ENCODE measurements at places on chromosomes 13 and 19.

DNA sequence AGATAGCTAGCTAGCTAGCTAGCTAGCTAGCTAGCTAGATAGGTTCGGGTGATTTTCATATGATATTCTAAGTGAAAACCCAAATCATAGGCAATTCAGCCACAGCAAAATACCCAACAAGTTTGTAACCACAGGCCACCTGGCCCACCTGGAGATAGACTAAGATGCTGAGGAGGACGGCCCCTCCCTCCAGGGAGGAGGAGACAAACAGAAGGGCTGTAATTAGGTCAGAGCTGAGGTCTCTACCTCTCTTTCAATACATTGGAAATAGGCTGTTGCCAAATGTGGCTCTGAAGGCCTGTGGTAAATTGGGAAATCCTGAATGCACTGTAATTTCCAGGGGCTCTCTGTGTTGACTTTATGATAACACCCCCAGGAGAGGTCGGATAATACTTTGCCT, 382.2 kb downstream of the FGF9 start:
- no peak for DNase-seq

DNA sequence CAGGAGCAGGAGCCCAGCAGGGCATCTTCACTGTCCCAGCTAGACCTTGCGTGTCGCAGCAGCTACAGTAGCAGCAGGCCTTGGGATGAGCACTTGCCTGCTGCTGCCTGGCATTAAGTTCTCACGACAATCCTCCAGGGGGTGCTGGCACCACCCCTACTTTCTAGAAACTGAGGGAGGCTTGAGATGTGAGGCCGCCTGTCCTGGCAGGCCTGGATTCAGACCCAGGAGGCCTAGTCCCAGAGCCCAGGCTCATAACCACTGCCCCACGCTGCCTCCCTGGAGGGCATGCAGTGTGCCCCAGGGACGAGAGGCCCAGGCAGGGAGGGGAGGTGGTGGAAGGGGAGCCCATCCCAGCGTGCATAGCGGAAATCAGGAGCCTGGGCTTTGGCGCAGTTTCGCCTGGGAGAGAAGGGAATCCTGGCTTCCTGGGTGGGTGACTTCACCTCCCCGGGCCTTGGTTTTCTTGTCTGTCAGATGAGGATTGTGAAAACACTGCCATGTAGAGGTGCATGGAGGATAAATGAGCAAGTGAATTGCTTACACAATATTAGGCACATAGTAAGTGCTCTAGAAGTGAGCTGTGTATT, 26.1 kb downstream of the PPP5C start:
- no peak for DNase-seq

DNA sequence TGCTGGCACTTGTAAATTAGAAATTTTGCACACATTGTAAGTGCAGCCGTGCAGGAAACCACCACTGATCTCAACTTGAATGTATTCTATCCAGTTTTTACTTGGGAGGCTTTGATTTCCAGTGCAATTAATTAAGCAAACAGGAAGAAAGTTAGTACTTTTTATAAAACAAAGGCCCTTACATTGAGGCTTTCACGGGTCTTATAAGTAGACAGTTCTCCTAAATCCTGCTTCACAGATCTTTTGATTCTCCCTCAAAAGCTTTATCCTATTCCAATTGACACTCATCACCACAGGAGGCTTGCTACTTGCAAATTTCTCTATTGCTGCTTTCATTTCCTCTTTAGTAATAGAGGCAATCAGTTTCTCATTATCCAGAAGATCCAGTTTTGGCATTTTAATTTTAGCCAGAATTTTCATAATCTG, 90.1 kb downstream of the ERCC5 start:
- DNase-seq: no peak

- no peak for DNase-seq
Observed at GRCh38 chr19:30344446-30345425, 27.4 kb upstream of the ZNF536 start.

DNA sequence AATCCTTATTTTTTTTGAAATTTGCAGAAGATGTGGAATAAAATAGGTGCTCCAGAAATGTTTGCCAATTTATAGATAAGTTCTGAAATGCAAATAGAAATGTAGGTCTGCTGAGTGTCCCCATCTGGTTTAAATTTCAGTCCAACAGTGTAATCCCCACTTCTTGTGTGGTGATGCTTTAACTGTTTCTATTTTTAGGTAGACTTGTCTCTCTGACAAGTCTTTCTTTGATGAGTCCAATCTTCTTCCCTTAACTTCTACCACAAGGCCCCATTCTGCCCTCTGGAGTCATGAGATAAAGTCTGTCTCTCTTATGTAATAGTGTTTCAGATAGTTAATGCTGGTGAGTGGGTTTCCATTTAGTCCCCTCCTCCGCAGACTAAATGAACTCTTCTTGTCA, 390.4 kb downstream of the RFC3 start:
- no peak for DNase-seq

- no peak for DNase-seq
Observed at GRCh38 chr13:24253520-24254145, 55.7 kb upstream of the C1QTNF9 start.

GRCh38 chr19:2132731-2133490, 18.5 kb downstream of the AP3D1 start:
- no peak for DNase-seq

DNA sequence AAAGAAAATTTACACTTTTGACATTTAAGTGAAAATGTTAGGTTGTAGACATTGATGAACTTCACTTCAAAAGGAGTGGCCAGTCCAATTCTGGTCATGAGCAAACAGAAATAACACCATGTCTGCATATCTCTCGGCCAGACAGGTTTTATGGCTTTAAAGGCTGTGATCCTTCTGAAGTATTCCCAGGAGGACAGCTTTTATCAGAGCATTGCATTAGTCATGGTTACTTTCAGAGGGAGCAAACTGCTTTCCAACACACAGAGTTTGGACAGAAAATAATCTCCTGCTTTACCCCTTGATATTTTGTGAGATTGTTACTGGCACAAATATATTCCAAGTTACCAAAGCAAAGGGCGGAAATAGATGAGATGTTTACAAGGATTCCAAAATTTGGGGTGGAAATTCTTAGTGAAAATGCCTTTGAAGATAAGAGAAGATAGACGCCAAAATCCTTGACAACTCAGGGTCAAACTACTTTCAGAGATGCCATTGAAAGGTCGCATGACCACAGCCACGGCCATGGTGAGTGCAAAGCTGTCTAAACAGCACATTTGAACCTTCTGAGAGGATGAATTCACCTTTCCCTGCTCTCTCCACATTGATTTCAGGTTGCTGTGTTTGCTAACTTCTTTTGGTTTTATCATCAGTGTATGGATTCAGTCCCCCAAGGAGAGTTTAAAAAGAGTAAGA, 584.5 kb upstream of the SGCG start:
- DNase-seq: no peak

- no peak for DNase-seq
Observed at GRCh38 chr19:38006361-38007045, 99.5 kb downstream of the SIPA1L3 start.

DNA sequence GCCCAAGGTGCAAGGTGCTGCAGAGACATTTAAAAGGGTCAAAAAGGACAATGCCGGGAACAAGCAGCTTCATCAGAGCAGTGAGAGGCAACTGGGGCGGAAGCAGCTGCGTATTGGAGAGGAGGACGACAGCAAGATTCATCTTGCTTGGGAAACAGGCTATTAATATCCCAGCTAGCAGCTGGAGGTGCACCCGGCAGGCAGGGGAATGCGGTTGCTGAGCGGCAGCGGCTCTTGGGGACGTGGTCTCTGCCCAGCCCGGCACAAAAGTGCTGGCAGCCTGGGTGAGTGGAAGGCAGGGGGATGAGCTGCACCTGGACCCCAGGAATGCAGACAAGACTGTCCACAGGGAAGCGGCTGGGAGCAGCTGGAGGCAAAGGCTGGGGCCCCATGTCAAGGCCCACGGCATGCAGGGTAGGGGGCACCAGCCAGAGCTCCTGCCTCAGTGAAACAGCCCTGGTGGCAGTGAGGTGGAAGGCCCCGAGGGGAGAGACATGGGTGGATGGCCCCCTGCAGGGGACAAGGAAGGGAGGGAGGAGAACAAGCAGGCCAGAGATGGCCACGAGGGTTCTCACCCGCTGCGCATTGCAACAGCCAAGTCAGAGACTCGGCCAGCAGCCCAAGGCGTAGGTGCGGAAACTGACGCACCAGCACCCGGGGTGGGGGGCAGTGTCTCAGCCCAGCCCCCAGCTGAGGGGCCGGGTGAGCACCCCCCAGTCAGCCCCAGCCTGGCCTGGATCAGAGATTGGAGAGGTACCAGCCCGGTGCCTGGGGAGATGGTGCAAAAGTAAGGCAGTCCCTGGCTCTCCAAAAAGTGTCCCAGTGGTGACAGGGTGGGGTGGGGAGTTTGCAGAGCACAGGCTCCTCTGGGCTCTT, 34.4 kb downstream of the PEPD start:
- DNase-seq: no peak

- DNase-seq: no peak
Observed at GRCh38 chr13:35475212-35475959, 1.1 kb downstream of the MAB21L1 start.

DNA sequence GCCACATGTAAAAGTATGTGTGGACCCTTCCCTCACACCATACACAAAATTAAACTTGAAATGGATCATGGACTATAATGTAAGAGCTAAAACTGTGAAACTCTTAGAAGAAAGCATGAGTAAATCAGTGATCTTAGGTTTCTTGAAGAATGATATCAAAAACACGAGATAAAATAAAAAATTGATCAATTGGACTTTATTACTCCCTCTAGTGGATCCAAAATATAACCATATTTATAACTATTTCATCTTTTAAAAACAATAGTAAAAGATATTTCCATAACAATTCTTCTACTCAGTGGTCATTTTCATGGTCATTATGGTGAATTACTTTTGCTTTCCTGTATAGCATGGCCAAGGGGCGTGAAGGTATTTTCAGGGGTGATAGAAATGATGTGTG, 174.6 kb upstream of the LSM14A start:
- no peak for DNase-seq

GRCh38 chr19:7670150-7670783, 1.4 kb downstream of the RETN start:
- DNase-seq: no peak

- no peak for DNase-seq
Observed at GRCh38 chr13:48096670-48097069, 1.8 kb upstream of the MED4 start.

DNA sequence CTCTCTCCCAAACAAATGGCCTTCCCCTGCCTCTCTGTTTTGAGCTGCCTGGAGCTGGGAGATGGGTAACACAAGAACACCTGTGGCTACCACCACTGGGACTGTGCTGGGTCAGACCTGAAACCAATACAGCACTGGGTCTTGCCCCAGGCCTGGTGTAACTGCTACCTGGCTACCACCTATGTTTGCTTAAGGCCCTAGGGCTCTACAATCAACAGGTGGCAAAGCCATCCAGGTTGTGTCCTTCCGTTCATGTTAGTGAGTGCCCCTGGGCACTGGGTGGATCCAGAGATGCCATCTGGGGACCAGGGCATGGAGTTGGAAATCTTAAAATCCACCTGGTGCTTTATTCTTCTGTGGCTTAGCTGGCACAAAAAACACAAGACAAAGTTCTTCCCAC, 18.9 kb upstream of the LMO7 start:
- no peak for DNase-seq

- DNase-seq: no peak
Observed at GRCh38 chr19:10105509-10106099, 558 bp upstream of the PPAN start.

- DNase-seq: no peak
Observed at GRCh38 chr19:51140441-51140840, 1.7 kb upstream of the SIGLEC7 start.

GRCh38 chr13:33319859-33320258, 34.3 kb upstream of the STARD13 start:
- DNase-seq: no peak

- no peak for DNase-seq
Observed at GRCh38 chr19:52536448-52536800, 9.0 kb downstream of the ZNF808 start.

GRCh38 chr19:40640744-40641143, 39.6 kb downstream of the LTBP4 start:
- no peak for DNase-seq

GRCh38 chr19:48955308-48955958, 758 bp downstream of the BAX start:
- DNase-seq: no peak

DNA sequence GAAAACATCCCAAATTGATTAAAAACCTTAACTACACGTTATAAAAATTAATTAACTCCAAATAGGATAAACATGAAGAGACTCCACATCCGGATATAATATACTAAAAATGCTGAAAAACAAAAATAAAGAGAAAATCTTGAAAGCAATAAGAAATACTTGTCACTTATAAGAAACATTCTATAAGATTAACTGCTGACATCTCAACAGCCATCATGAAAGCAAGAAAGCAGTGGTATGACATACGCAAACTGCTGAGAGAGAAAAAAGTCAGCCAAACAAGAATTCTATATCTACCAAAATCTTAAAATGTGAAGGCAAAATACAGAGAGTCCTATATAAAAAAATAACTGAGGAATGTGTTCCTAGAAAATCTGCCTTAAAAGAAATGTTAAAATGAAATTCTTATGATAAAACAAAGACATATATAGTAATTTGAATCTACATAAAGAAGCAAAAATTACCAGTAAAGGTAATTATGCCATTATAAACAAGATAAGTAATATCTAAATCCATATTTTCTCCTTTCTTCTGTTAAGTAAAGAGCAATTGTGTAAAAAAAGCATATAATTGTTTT, 1851.1 kb downstream of the PCDH9 start:
- no peak for DNase-seq

GRCh38 chr13:108495646-108496361, 133.6 kb upstream of the MYO16 start:
- DNase-seq: no peak

- DNase-seq: no peak
Observed at GRCh38 chr19:7910321-7911161, 4.1 kb upstream of the TGFBR3L start.

DNA sequence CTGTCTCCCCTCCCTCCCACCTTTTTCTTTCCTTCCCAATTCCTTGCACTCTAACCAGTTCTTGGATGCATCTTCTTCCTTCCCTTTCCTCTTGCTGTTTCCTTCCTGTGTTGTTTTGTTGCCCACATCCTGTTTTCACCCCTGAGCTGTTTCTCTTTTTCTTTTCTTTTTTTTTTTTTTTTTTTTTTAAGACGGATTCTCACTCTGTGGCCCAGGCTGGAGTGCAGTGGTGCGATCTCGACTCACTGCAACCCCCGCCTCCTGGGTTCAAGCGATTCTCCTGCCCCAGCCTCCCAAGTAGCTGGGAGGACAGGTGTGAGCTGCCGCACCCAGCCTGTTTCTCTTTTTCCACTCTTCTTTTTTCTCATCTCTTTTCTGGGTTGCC, 6.9 kb downstream of the MYADM start:
- DNase-seq: no peak

DNA sequence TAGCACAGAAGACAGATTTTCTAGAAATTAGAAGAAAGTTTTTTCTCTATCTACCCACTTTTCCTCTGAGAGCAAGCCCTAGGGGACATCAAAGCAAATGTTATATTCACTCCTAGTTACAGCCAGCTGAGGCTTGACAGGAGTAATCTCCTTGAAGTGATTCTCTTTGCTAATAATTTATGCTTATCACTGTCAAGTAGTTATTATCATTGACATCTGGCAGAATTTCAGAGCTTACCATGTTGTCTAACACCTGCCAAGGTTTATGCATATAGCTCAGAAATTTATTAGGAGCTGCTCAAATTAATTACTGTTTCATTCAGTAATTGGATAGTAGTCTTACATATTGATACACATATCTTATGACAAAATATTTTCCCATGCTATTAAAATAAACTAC, 465.9 kb upstream of the ATXN8OS start:
- no peak for DNase-seq

- DNase-seq: no peak
Observed at GRCh38 chr19:34590228-34590627, 86.7 kb downstream of the SCGB2B2 start.

- no peak for DNase-seq
Observed at GRCh38 chr19:28948566-28948965, 264.4 kb downstream of the UQCRFS1 start.

GRCh38 chr19:695352-695949, at the start of gene PRSS57:
TSS of gene PRSS57 (minus strand) at chr19:695452. CDS start at chr19:695430, 22 bp downstream.
- no peak for DNase-seq
